ENCODE measurements at places on chromosomes 4 and X. TPM values are rescaled to one million over a fixed set of nuclear protein-coding genes. Genes with fewer than 3 reads are reported as not detected.

GRCh38 chrX:135522132-135522530 is 1.7 kb downstream of the INTS6L start:
- no peak for DNase-seq

The ZNF595 gene
- total RNA-seq, result not detected

DNA sequence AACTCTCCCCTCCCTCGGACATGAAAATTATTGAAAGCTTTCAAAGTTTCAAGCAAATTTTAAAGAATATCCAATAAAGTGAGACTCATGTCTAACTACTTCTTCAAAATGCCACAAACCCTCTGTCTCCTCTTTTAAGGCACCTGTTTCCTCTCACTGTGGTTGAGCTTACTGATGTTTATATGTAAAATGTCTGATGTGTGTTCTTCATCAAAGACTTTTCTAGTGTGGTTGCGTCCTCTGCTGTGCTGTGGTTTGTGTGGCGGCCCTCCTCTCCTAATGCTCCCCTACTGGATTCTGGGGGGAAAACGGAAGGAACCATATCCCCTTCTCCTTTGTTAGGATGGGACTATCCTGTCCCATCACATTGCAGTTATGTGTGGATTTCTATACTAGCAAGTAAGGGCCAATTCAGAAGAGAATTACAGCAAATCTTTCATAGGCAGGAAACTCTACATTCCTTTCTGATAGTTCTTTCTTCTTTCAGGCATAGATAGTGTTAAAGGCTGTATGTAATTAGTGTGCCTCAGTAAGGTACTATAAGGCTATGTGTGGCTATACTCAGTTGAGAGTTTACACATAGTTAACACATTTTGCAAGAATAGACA is 221.0 kb upstream of the GPRIN3 start:
- no peak for DNase-seq

DNA sequence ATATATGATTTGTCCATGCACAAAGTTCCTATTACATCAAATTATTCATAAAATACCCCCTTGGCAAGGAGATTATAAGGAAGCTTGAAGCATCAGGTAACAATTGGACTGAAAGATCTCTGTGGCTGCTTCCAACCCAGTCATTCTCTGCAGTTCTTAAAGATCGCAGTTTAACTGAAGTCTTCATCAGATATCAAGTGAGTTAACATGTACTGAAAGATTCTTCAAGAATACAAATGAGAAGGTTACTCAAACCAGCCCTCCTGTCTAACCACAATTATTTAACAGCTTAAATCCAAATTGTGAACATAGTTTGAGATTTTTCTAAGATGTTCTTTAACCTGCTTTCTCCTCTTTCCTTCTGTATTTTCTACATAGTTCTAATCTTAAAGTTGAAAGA is 56.1 kb downstream of the SLC10A7 start:
- DNase-seq, result no peak

DNA sequence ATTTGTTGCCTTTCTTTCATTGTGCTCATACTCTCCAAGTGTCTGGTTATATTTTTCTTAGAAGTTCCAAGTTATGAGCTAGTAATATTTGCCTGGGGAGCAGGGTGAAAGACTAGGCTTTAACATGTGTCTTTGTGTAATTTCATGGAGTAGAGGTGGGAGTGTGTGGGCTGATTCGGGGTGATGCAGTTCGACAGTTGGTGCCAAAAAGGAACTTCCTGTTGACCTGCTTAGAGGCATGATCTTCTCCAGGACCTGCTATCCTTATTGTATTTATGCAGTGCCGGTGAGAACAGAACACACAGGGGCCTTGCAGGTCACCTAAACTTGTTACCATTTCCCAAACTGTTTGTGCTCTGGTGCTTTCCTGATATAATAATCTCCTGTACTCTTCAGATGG is 21.2 kb downstream of the USP53 start:
- DNase-seq, result no peak

DNA sequence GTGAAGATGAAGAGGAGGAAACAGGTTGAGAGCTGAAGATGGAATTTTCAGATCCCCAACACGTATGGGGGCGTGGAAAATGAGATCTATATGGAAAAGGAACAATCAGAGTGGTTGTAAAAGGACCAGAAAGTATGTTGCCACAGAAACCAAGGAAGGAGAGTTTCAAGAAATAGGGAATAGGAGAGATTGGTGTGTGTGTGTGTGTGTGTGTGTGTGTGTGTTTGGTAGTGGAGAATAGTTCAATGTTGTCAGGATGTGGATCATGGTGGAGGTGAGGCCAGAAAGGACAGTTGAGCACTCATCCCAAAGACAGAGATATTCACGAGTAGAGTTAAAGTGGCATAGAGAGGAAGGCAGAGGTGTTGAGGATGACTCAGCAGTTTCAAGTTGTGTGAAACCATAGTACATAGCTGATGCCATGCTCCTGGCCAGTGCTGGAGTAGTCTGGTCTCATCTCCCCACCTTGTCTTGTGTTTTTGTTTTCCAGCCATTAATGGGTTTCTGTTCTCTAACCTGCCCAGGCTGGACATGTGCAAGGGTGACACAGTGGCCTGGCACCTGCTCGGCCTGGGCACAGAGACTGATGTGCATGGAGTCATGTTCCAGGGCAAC is 36.1 kb downstream of the HEPH start:
- no peak for DNase-seq

- DNase-seq, result no peak
These were observed 53.6 kb downstream of the SLC7A11 start for GRCh38 chr4:138188406-138189084.

DNA sequence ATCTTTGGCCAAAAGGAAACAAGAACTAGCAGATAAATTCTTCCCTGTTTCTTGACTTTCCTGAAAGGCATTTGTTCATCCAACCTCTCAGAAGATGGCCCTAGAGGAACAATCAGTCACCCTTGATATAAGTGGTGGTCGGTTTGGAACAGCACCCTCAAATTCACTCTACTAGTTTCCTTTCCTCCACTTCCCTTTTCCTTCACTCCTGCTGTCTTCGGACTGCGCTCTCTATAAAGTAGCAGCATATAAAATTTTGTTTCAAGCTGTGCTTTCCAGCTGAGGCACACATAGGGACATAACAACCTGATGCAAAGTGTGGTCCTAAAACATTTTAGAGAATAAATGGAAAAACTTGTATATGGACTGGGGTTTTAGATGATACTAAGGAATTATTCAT is 29.0 kb upstream of the MOB1B start:
- DNase-seq, result no peak

The ZNF718 gene
- 12.3 TPM for total RNA-seq

- DNase-seq, result no peak
These were observed 54.6 kb downstream of the PROM1 start for GRCh38 chr4:16029262-16029661.

DNA sequence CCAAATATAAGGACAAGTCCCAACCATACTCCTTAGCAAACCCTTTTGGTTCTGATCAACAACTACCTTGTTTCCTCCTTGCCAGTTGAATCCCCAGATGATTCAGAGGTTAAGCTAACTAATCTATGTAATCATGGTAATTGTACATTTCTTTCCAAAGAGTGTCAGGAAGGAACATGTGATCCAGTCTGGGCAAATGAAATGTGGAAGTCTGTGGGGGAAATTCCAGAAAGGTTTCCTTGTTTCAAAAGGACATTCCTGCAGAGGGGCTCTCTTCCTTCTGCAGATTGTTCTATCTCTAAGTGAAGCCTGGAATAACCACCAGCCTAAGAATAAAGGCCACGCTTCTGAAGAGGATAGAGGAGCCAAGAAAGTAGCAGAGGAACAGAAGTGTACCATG is 7.0 kb downstream of the PRSS12 start:
- no peak for DNase-seq

The ZCCHC18 gene
- total RNA-seq, result 6.0 TPM

DNA sequence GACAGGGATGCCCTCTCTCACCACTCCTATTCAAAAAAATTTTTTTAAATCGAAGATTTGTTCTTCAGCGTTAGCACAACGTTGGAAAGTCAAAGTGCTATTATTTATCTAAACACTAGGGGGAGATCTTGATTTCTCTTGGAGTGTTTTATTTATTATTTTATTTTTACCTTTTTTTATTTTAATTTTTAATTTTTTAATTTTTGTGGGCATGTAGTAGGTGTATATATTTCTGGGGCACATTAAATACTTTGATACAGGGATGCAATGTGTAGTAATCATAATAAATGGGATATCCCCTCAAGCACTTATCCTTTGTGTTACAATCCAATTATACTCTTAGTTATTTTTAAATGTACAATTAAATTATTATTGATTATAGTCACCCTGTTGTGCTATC is 37.4 kb upstream of the SLC10A4 start:
- no peak for DNase-seq

DNA sequence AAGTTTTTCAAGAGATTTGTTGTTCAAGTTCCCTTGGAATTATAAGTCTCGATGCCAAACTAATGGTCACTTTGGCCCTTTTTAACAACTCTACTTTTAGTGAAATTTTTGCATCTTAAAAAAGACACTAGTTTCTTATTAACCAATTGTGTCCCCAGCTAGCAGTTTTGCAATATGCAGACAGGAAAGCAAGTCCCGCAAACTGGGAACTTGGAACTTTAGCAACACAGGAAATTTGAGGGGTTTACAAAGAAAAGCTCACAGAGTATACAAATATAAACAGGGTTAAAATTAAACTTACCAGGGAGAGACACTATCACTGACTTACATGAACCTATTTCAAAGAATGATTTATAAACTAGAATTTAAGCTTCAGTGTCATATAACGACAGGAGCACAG is 137.9 kb downstream of the ANK2 start:
- no peak for DNase-seq

DNA sequence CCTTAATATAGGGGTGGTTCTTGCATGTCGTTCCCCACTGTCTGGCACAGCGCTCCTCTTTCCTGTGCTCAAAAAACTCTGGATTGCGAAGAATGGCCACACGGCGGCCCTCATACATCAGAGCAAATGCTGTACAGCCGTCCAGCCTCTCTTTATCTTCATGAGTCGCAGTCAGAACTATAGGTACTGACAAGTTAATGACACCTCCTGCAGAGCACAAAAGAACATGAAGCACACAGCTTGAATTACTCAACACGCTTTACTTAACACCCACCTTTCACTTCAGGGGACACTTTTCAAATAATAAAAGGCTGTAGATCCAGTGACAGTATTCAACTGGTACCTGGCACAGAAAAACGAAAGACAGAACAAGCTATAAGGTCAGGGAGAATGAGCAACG is 65.3 kb downstream of the PAPSS1 start:
- DNase-seq, result no peak

DNA sequence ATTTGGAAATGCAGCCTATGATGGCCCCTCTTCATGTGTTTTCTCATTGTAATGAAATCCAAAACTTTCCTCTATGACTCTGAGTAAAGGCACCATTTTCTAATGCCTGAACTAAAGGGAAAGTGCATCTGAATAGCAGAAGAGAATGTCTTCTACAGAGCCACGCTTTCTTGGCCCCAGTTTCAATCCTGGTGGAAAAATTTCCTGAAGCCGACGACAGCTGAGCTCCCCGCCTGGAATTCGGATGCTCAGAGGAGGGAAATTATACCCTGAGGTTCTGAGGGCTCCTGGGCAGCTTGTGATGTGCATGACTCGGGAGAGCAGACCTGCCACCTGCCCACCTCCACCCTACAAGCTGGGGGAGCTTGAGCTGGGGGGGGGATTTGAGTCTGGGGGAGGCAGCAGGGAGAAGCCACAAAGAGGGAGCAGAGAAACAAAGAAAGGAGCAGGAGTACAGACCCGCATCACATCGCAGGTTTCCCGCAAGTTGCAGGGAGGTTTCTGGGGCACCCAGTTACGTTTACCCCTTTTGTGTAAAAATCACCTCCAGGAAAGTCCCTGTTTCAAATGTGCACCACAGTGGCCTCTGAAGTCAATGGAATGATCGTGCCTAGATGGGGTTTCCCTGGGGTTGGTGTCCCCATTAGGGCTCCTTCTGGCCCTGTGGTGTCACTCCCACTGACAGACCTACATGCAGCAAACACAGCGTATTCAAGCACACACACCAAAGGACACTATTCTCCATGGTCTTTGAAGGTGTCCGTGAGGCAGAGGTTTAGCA is 145.6 kb upstream of the RBPJ start:
- no peak for DNase-seq

The INTS6L gene
- 18.8 TPM for total RNA-seq

DNA sequence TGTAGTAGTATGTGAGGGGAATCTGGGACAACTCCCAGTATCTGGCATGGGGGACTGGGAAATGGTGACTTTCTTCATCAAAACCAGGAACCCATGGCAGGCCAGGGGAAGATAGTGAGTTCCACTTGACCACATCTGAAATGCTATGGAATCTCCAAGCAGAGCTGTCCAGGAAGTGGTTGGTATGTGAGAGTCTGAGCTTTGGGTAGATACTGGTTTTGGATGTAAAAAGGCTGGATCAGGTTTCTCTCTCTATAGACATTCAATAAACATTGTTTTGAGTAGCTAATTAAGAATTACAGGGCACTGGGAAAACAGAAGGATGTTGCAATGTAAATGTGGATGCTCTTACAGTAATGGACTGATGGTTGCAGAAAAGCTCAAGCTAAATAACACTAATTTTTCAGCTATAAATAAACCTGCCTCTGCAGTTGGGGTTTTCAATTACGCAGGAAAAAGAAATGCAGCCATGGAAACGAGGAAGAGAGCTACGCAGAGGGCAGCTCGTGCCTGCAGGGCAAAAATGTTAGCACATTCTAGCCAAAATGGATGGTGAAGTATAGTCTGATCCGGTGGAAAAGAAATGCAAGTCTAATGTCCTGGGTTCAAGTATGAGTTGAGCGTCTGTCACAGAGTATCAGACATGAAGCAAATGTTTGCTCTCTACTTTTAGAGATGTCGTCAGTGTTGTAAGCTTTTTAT is 13.4 kb upstream of the CHRNA9 start:
- DNase-seq, result no peak

DNA sequence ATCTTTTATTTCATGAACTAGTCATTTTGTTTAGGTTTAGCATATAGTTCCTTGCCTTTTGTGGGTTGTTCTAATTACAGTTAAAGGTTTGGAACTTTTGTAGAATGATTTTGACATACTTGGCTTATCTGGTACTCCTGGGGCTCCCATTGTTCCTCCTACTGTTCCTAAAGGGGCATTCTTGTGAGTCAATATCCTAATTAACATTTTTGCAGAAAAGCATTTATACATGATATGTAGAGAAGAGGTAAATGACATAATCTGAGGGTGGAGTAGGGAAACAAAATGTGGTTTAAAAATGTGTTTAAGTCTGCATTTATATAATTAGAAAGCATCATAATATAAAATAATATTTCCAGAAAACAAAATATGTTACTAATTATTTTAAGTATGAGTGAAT is 529.2 kb downstream of the FAT4 start:
- no peak for DNase-seq

The PDE6B gene
- 12.7 TPM for total RNA-seq

The ATP7A gene
- 2.5 TPM for total RNA-seq

DNA sequence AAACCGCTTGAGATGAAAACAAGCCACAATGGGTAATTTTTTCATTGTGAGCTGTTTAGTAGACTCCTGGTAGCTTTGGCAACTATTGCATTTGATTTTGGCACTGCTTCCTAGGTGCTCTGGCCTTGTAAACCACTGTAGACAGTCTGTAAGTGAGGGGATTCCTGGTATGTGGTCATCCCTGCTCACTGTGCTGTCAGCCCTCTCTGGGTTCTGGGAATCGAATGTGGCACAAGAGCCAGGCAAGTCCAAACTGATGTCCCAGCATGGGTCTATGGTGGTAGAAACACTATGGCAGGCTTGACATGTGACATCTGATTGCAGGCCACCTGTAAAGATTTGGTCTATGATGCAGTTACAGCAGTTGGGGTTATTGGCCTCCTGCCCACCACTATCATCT is 2.5 kb downstream of the USP51 start:
- DNase-seq, result no peak

GRCh38 chr4:38283724-38284123 is 323.5 kb downstream of the PTTG2 start:
- DNase-seq, result no peak
